ENCODE measurements at places on chromosomes 11 and 22.

DNA sequence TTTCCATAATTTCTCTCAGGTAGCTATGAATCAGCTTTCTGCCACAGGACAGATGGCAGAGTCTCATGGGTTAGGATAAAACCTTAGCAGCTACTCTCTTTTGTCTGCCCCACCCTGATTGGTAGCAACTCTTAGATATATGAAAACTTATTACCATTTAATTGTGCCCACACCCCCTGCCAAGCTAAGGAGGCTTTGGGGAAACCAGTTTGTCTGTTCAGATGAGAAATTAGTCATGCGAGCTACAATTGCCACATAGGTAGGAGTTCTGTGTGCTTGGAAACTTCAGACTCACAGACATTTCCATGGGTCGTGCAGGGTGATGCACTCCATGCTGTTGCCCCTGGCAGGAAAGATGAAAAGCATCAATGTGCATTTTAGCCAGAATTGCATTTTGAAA is 39.9 kb downstream of the CD44 start:
- DNase-seq = no peak

DNA sequence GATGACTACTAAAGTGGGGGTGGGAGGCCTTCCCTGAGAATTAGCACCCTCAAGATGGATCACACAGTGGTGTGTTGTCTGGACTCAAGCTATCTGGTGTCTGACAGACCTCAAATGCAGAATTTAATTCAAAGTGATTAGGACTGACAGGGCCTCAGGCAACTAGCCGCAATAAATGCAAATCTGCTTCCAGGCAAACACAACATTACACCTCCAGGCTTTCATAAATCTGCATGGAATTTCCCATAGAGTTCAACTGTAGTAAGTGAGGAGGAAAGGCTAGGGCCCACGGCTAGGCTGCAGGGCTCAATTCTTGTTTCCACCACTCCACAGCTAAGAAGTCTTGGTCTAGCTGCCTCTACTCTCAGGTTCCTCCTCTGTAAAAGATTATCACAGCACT is 331.4 kb downstream of the LARGE1 start:
- no peak for DNase-seq

DNA sequence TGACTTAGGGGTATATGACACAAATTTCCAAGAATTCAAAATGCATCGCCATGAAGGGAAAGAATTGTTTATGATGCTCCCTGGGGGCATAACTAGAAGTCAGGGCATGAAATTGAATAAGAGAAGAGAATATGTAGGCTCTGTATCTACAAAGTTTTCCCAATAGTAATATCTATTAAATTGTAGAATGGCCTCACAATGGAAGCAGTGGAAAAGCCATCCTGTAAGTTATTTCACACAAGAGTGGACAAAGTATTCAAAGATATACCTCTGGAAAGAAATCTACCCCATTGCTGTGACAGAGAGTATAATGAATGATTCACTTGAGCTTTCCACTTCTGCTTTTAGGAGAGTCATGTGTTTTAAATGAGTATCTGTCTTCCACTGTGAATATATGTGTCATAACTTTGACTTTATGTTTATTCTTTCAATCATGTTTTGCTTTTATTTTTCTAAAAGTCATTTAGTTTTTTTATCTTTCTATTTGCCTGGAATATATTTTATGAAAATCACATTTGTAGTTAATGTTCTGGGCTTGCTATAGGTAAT is 65.7 kb upstream of the DDI1 start:
- peak; percentile 70 for DNase-seq

DNA sequence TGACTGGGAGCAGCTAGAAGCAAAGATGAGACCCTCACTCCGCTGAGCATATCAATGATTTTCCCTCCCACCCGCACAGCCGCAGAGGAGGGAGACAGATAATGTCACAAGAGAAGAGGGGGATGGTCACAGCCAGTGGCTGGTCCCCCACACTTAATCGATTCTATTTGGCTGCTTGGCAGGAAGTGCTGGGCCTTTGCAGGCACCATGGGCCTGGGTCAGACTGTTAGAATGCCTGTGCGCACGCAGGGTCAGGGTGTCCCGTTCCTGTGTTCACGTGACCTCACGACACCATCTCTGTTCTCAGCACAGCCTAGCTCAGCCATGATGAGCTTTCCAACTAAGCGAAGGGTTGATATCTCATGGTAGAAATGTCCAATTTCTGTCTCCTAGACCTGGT is 107.0 kb downstream of the MYO18B start:
- no peak for DNase-seq
